Cardiac septum (tissue), 1 donor: ENCODE measurements at places on chromosomes 5 and 9. TPM values are rescaled to one million over a fixed set of nuclear protein-coding genes. Genes with fewer than 3 reads are reported as not detected.

- no peak for DNase-seq
Observed at GRCh38 chr9:115941561-115942315, 211.9 kb upstream of the PAPPA start.

Gene PDLIM4
- total RNA-seq: 8.8 TPM

GRCh38 chr5:14399054-14399692, 182.4 kb upstream of the OTULINL start:
- DNase-seq: no peak

GRCh38 chr9:98884849-98885248, 58.9 kb upstream of the COL15A1 start:
- DNase-seq: peak; percentile 56

DNA sequence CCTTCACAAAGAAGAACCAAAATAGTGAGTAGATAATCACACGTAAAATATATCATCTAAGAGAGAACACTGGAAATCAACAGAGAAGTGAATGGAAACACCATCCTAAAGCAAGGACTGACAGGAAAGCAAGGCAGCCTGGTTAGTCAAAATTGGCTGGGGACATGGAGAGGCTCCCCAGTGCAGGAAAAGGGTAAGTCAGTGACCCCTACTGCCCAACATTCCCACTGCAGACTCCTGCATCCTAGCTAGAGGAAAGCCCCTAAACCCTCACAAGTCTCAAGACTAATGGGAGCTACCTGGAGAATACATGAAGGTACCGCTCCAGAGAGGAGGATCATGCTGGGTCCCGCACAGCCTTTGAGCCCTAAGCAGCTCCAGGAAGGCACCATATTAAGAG, 60.1 kb downstream of the ZDHHC21 start:
- no peak for DNase-seq

Gene CSF2
- not detected for total RNA-seq

- DNase-seq: no peak
Observed at GRCh38 chr5:95856501-95856981, 34.0 kb upstream of the GLRX start.

DNA sequence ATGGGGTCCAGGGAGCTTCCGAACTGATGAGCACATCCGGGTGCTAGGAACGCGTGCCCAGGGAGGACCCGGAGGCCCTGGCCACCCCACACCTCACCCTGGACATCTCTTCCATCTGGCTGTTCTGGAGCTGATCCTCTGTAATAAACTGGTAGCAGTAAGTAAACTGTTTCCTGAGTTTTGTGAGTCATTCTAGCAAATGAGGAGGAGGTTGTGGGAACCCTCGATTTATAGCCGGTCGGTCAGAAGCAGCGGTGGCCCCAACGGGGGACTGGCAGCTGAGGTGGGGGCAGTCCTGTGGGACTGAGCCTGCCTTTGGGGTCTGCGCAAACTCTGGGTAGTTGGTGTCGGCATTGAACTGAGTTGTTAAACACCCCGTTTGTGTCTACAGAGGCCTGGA, 15.4 kb upstream of the UBAC1 start:
- no peak for DNase-seq

- DNase-seq: no peak
Observed at GRCh38 chr5:39780347-39780746, 355.6 kb upstream of the DAB2 start.

- DNase-seq: no peak
Observed at GRCh38 chr5:134994560-134995156, 27.0 kb downstream of the CATSPER3 start.

Gene TICAM2
- 2.0 TPM for total RNA-seq

- no peak for DNase-seq
Observed at GRCh38 chr5:66814146-66814991, 218.2 kb downstream of the MAST4 start.
